ENCODE measurements at places on chromosomes 5 and 9.

DNA sequence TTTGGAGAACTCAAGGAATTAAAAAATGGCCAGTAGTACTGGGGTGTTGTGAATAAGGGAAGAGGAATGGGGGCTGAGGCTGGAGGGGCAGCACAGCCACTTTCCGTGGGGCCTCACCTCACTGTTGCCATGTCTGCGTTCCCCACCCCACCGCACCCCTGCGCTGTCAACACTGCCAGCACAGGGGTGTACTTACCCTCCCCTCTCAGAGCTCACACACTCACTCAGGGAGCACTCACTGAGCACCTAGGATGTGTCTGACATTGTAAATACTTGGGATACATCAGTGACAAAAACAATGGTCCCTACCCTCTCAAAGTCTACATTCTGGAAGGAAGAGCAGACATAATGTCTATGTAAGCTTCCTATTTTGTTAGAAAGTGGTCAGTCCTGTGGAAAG is 3.4 kb upstream of the RPS14 start:
- DNase-seq: no peak

DNA sequence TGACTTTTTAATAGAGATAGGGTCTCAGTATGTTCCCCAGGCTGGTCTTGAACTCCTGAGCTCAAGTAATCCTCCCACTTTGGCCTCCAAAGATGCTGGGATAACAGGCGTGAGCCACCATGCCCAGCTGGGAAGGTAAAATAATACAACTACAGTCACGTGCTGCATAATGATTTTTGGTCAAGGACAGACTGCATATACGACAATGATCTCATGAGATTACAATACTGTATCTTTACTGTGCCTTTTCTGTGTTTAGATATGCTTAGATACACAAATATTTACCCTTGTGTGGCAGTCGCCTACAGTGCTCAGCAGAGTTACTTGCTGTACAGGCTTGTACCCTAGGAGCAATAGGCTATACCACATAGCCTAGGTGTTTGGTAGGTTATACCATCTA is 14.2 kb upstream of the IRF1 start:
- no peak for DNase-seq

DNA sequence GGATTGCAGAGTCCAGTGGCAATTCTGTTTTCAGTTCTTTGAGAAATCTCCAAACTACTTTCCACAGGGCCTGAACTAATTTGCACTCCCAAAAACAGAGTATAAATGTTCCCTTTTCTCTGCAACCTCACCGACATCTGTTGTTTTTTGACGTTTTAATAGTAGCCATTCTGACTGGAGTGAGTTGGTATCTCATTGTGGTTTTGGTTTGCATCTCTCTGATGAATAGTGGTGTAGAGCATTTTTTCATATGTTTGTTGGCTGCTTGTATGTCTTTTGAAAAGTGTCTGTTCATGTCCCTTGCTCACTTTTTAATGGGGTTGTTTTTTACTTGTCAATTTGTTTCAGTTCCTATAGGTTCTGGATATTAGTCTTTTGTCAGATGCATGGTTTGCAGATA is 72.6 kb downstream of the PALM2AKAP2 start:
- DNase-seq: no peak

DNA sequence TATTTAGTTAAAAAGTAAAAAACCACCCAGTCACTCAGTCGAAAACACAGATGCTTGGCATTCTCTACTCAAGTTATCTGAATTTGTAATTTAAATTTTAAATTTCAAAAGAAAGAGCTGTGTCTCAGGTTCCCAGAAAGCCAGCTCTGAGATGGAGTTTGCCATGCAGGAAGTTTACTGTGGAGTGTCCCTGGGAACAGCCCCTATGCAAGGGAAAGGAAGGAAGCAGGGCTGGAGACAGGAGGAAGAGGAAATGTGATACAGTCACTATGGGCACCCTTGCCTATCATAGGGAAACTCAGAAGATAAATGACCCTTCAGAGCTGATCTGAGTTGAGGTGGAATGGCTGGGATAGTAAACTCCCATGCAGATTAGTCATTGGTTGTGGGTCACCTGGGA is 408.8 kb upstream of the ACTBL2 start:
- no peak for DNase-seq

Measured in cortex of kidney (tissue), 1 donor.